ENCODE measurements at places on chromosomes 2 and 18.

DNA sequence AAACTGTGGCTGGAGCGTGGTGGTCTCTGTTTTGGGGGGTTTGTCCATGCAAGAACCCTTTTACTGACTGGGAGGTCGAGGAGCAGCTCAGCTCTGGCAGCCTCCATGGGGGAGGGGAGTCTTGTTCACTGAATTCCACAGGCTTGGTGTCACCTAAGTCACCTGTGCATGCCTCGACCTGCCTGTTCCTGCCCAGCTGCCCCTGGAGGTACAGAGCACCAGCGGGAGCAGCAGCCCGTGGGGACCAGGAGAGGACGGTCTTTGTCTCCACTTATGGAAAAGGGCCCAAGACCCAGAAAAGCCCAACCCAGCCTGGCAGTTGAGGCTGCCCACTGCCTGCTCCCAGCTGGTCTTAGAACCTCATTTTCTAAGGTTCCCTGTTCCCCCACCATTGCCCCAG, 168.7 kb upstream of the AGAP1 start:
- DNase-seq = no peak

DNA sequence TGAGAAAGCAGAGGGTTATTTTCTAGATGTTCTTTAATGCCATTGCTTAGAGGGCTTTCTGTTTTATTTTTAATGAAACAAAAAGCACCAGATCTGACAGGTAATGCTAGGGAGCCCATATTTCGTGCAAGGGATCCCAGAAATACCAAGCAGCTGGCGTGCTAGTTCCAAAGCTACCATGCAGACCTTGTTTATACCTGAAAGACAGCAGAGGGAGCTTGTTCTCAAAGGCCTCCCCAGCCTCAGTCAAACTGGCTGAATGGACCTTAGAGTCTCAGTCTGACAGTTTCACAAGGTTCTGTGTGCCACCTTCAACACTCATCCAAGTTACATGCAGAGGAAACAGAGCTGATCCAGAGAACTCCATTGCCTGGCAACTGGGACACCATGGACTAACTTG, 48.6 kb downstream of the GALNT14 start:
- DNase-seq = no peak

GRCh38 chr18:25827228-25827627, 263.2 kb downstream of the SS18 start:
- no peak for DNase-seq

GRCh38 chr2:98025481-98026037, 29.8 kb upstream of the TMEM131 start:
- DNase-seq = no peak

DNA sequence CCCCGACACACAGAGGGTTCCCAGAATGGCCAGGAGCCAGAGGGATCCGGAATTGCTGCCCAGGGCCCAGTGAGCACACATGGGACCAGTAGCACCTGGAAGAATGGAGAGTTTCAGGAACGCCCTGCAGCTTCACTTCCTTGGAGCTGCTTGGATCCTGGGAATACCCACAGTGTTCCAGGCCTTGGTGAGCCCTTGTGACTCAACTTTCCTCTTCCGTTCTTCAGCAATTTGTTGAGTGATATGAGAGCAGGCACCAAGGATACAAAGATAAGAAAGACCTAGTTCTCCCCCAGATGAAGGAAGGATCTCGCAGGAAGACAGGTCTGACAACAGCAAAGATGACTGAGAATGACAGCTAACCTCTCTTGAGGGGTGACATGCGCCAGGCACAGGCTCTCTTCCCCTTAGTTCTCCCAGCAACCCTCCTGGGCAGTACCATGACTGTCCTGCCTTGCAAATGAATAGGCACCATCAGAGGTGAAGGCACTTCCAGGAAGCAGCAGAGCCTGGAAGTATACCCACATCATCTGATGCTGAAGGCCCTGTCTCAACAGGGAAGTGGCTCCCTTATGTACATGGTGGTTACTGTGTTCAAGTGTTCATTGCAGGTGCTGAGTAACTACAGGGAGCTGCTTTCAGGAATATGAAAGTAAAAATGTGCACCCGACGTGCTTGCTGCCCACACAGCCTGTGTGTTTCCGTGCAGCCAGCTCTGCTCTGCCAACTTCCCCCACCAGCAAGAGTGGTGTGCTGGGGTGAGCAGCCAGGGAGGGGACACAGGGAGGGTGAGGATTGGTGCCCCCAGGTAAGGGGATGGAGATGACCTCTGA, 116.2 kb downstream of the STPG4 start:
- DNase-seq = no peak

Measured in erythroblast (primary cell).